ENCODE measurements at places on chromosomes 12 and 14. TPM values are rescaled to one million over a fixed set of nuclear protein-coding genes. Genes with fewer than 3 reads are reported as not detected.

Gene TAS2R50
- total RNA-seq = 4.4 TPM

Gene B4GALNT3
- total RNA-seq = not detected

Gene FAM90A1
- not detected for total RNA-seq

Gene APOF
- not detected for total RNA-seq

Gene OLR1
- 3.2 TPM for total RNA-seq

Gene ARHGAP9
- total RNA-seq = 0.18 TPM

Gene CLEC4A
- total RNA-seq = 0.28 TPM

Gene KCNJ8
- total RNA-seq = 13.9 TPM

Gene GPRC5D
- not detected for total RNA-seq

Gene CLEC1A
- not detected for total RNA-seq

Gene SPTB
- under 0.01 TPM for total RNA-seq

Gene MYH6
- total RNA-seq = not detected

Gene LRP1-AS
- not detected for total RNA-seq

Gene ST8SIA1
- not detected for total RNA-seq

Gene DNAJC22
- total RNA-seq = 6.7 TPM
